ENCODE measurements at places on chromosomes 11 and 22.

DNA sequence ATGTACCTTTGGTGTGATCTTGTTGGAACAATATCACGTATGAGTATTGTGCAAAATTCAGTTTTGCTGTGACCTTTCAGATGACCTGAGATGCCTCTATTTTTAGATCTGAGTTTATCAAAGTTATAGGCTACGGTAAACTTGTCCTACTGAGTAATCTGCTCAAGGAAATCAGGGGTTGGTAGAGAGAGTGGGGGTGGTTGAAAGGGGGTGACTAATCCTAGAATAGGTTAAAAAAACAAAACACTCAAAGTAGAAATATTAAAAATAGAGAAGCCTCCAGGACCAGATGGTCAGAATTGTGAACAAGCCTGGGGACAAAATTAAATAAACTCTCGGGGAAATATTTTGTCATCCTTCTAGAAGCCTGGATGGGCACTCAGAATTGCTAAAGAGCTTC is 59.9 kb upstream of the C11orf87 start:
- no peak for DNase-seq

- DNase-seq = no peak
These were observed 44.4 kb upstream of the DBX1 start for GRCh38 chr11:20204681-20205080.

GRCh38 chr11:75760710-75761493 is 7.7 kb upstream of the DGAT2 start:
- DNase-seq = no peak

- DNase-seq = no peak
These were observed 7.5 kb upstream of the MYH9 start for GRCh38 chr22:36395055-36395849.

- no peak for DNase-seq
These were observed 205.4 kb downstream of the DBX1 start for GRCh38 chr11:19954899-19955298.

DNA sequence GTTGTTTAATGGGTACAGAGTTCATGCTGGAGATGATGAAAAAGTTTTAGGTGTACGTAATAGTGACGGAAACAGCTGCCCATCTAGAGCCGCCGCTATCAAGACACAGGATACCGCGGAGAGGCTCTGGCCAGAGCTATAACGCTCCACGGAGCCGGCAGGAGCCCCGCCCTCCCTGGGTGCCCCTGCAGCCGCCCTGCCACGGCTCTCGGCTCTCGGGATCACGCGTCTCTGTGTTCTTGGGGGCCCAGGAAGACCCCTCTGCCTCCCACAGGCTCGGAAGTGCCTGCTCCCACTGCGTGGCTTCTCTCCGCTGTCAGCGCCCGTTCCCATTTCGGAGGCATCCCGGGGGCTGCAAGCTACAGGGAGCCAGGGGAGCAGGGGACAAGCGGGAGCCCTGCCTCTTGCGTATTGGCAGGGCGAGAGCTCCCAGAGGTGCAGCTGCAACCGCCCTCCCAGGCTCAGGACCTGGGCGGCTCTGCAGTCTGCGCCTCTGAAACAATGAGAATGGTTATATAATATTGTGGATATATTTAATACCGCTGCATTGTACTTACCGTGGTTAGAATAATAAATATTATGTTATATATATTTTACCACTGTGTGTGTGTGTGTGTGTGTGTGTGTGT is 13.7 kb downstream of the GLYATL2 start:
- DNase-seq = no peak

DNA sequence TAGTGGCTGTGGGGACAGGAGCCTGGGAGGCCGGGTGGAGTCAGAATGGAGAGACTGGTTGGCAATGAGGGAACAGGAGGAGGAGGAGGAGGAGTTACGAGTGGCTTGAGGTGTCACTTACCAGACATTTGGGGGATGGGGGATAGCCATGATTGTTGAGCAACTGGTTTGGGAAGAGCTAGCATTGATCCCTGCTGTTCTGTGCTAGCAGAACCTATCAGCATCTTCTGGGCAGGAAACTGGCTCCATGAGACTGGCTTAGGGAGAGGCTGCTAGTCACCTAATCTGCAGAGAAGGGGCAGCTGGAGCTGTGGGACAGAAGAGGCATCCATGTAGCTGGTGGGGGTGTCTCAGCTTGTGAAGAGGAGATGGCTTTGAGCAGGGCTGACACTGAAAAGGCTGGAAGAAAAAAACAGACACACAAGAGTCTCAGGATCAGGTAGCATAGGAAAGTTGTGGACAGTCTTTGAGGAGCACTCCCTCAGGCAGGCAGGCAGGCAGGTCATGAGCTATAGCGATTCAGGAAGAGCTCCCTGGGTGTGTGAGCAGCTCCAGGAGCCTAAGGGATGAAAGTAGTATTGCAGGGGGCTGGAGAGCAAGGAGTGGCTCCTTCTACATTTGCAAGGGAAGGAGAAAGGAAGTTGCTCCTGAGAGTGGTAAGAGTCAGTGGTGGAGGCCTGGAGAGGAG is 22.3 kb downstream of the PIK3IP1 start:
- no peak for DNase-seq
